ENCODE measurements at places on chromosomes 6 and 20.

DNA sequence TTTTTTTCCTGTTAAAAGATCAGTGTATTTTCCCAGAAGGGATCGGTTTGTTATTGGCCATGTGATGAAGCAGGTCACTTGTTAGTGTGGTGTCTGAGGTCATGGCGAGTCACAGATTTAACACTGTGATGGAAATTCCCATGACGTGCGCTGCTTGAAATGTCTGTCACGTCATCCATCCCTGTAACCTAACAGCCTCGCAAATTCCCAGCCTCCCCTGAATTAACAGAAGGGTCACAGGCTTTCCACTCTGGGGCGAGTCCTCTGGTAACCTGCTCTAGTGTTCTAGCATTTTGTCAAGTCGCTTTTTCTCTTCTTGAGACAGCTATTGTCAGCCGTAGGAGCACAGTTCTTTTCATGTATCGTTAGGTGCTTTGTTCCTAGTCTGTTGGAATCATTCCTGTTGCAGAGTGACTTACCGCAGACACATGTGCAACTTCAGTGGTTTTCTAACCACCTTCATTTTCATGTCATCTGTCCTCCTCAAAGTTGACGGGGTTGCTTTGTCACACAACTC lies 137.2 kb downstream of the MAP3K4 start:
- DNase-seq: peak; percentile 43

DNA sequence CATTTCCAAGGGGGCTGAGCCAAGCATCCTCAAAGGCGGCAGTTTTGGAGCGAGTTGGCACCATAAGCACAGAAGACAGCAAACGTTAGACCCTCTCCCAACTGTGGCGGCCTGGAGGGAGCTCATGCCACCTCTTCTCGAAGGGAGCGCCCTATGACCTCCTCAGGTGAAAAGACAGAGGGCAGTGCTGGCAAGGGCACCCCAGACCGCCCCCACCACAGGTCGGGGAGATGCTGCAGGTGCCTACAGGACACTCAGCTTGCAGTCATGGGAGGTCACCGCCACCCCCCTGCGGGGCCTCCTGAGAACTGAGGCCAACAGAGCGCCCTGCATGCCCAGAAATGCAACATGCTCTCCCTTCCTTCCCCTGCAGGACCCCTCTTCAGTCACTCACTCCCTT lies 45.1 kb upstream of the BHLHE23 start:
- no peak for DNase-seq

GRCh38 chr20:57135875-57136274 lies 130.6 kb downstream of the BMP7 start:
- DNase-seq: no peak

- peak; percentile 59 for DNase-seq
Observed at GRCh38 chr20:38645980-38646858, 44.6 kb downstream of the ARHGAP40 start.

- DNase-seq: no peak
Observed at GRCh38 chr20:819680-820322, 13.7 kb upstream of the FAM110A start.

- DNase-seq: no peak
Observed at GRCh38 chr20:61900011-61900944, 165.4 kb downstream of the TAF4 start.

DNA sequence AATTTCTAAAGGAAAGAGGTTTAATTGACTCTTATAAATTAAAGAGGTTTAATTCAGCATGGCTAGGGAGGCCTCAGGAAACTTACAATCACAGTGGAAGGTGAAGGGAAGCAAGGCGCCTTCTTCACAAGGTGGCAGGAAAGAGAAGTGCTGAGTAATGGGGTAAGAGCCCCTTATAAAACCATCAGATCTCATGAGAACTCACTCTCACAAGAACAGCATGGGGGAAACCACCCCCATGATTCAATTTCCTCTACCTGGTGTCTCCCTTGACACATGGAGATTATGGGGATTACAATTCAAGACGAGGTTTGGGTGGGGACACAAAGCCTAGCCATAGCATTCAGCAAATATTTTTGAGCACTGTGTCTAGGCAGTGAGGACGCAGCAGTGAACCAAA lies 3.9 kb upstream of the IPCEF1 start:
- DNase-seq: no peak

All from fibroblast of skin of back (primary cell).